ENCODE measurements at places on chromosomes 12 and 14. TPM values are rescaled to one million over a fixed set of nuclear protein-coding genes. Genes with fewer than 3 reads are reported as not detected.

GRCh38 chr12:5768581-5769196 is 176.4 kb downstream of the ANO2 start:
- H3K4me1 ChIP-seq = peaks cover 2% of the 10 kb centered on the region

GRCh38 chr12:67452119-67452805 is 183.1 kb downstream of the CAND1 start:
- peaks cover 2% of the 10 kb centered on the region for H3K27me3 ChIP-seq
- H3K27ac ChIP-seq = no peak overlapping the region
- H3K4me1 ChIP-seq = peaks cover 15% of the 10 kb centered on the region
- H3K36me3 ChIP-seq = no peaks in the 10 kb centered on the region
- no peak overlapping the region for H3K4me3 ChIP-seq
- no peak for DNase-seq

GRCh38 chr14:99929601-99930000 is 135.6 kb upstream of the EVL start:
- H3K4me3 ChIP-seq = no peak overlapping the region
- no peaks in the 10 kb centered on the region for H3K4me1 ChIP-seq
- no peak for DNase-seq
- H3K27me3 ChIP-seq = no peaks in the 10 kb centered on the region

- H3K27me3 ChIP-seq = no peaks in the 10 kb centered on the region
- H3K4me1 ChIP-seq = peaks cover 8% of the 10 kb centered on the region
- no peaks in the 10 kb centered on the region for H3K36me3 ChIP-seq
- no peak for DNase-seq
- peak overlapping the region; percentile 78 for H3K27ac ChIP-seq
- H3K4me3 ChIP-seq = no peak overlapping the region
These were observed 1.7 kb upstream of the ANKRD33 start for GRCh38 chr12:51886021-51886710.

- H3K27ac ChIP-seq = peak overlapping the region; percentile 47
- H3K36me3 ChIP-seq = no peaks in the 10 kb centered on the region
- DNase-seq = no peak
- no peaks in the 10 kb centered on the region for H3K27me3 ChIP-seq
- H3K4me1 ChIP-seq = peaks cover 14% of the 10 kb centered on the region
These were observed 349.9 kb downstream of the ETNK1 start for GRCh38 chr12:22974865-22975264.

- H3K4me3 ChIP-seq = no peak overlapping the region
- DNase-seq = no peak
- no peaks in the 10 kb centered on the region for H3K4me1 ChIP-seq
- no peak overlapping the region for H3K27ac ChIP-seq
- peaks cover 3% of the 10 kb centered on the region for H3K27me3 ChIP-seq
These were observed 42.2 kb upstream of the CRACR2A start for GRCh38 chr12:3795066-3795465.

DNA sequence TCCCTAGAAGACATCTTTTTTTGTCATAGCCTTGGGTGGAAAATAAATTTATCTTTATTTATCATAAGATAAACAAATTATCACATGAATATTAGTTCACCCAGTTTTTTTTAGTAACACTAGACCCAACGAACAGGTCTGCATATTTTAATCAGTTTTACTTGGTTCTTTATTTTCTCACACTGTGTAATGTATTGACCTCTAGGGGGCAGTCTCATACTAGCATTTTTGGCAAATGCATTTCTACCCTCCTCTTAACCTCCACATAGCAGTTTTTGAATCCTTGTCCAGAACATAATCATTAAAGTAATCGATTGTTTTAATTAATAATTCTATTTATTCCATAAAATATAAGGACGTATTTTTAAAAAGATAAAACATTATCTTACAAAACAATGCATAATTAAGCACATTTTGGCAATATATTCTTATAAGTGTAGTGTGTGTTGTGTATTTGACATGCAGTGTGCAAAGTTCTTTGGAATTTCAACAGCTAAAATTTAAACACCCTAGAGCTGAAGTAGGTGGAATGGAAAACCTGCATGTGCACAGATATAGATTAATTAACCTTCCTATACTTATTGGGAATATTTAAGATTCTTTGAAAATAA is 31.6 kb upstream of the PTPRQ start:
- H3K27ac ChIP-seq = no peak overlapping the region
- H3K4me1 ChIP-seq = peaks cover 6% of the 10 kb centered on the region
- DNase-seq = no peak
- no peaks in the 10 kb centered on the region for H3K36me3 ChIP-seq
- no peak overlapping the region for H3K4me3 ChIP-seq

GRCh38 chr12:113852264-113852663 is 113.9 kb downstream of the RBM19 start:
- no peak overlapping the region for H3K4me3 ChIP-seq
- no peak for DNase-seq
- H3K27me3 ChIP-seq = no peaks in the 10 kb centered on the region
- H3K27ac ChIP-seq = no peak overlapping the region
- H3K36me3 ChIP-seq = peaks cover 18% of the 10 kb centered on the region

DNA sequence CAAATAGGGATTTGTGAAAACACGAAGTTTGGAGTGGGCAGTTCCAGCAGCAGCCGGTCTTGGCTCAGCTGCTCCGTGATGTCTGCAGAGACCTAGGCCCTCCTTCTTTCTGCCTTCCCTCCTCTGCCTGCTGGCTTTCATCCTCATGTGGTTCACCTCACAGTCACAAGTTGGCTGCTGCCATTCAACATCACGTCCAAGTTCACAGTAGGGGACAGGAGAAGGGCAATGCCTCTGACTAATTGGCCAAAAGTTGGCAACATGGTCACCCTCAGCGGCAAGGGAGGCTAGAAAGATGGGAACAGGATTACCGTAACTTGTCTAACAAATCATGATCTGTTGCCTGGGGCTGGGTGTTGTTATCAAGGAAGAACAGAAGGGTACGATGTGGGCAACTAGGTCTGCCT is 7.8 kb upstream of the CACNA2D4 start:
- DNase-seq = no peak
- no peak overlapping the region for H3K4me3 ChIP-seq
- H3K27me3 ChIP-seq = peaks cover 43% of the 10 kb centered on the region
- H3K36me3 ChIP-seq = no peaks in the 10 kb centered on the region
- peaks cover 18% of the 10 kb centered on the region for H3K4me1 ChIP-seq

DNA sequence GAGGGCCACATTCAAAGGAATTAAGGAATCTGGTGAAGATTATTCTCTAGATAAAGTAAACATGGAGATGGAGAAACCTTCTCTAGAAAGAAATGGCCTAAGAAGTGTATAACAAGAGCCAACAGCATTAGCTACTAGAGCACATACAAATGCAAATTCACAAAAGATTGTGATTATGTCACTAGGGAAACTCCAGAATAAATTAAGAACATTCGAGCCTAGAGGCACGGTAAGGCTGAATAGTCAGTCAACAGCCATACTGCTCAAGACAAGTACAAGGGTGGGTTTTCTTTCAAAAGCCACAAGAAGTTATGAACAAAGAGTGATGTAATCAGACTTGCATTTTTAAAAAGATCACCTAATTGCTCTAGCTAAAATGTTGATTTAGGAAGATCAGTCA is 25.4 kb downstream of the PPP4R3A start:
- DNase-seq = no peak
- H3K27me3 ChIP-seq = no peaks in the 10 kb centered on the region
- H3K4me1 ChIP-seq = peaks cover 6% of the 10 kb centered on the region
- peaks cover 56% of the 10 kb centered on the region for H3K36me3 ChIP-seq
- H3K4me3 ChIP-seq = no peak overlapping the region

The ZNF10 gene
- total RNA-seq = 17.3 TPM

GRCh38 chr14:100782516-100783320 is 43.2 kb upstream of the MEG3 start:
- H3K27me3 ChIP-seq = peaks cover 17% of the 10 kb centered on the region
- no peaks in the 10 kb centered on the region for H3K36me3 ChIP-seq
- H3K27ac ChIP-seq = no peak overlapping the region
- no peak for DNase-seq
- H3K4me3 ChIP-seq = no peak overlapping the region

GRCh38 chr12:26872625-26873024 is 39.6 kb upstream of the ITPR2 start:
- H3K4me1 ChIP-seq = no peaks in the 10 kb centered on the region
- no peaks in the 10 kb centered on the region for H3K36me3 ChIP-seq
- H3K27ac ChIP-seq = no peak overlapping the region
- no peak for DNase-seq
- no peak overlapping the region for H3K4me3 ChIP-seq
- H3K27me3 ChIP-seq = peaks cover 27% of the 10 kb centered on the region

The HSPA2 gene
- total RNA-seq = 2.1 TPM

DNA sequence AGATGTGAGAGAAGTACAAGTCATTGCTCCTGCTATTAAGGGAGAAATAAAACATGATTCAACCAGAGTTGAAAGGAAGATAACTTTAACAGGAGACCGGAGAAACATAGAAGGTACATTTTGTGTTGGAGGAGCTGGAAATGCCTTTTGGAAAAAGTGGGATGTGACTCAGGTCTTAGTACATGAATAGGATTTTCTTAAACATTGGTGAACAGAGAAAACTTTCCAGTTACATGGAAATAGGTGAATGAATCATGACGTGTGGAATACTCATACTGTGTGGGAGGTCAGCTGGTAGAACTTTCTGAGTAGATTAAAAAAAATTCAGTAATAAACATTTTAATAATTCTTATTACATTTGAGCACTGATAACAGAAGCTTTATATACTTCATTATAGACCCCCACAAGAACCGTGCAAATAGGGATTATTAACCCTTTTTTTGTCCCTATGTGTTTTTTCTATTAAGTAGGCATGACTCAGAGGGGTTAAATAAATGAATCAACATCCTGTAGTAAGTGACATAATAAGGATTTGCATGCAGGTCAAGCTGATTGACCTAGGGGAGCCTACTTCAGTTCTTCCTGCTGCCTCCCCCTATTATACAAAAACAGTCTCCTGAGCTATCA is 710.5 kb downstream of the NOVA1 start:
- no peaks in the 10 kb centered on the region for H3K4me1 ChIP-seq
- DNase-seq = no peak
- H3K27me3 ChIP-seq = no peaks in the 10 kb centered on the region
- H3K36me3 ChIP-seq = no peaks in the 10 kb centered on the region

DNA sequence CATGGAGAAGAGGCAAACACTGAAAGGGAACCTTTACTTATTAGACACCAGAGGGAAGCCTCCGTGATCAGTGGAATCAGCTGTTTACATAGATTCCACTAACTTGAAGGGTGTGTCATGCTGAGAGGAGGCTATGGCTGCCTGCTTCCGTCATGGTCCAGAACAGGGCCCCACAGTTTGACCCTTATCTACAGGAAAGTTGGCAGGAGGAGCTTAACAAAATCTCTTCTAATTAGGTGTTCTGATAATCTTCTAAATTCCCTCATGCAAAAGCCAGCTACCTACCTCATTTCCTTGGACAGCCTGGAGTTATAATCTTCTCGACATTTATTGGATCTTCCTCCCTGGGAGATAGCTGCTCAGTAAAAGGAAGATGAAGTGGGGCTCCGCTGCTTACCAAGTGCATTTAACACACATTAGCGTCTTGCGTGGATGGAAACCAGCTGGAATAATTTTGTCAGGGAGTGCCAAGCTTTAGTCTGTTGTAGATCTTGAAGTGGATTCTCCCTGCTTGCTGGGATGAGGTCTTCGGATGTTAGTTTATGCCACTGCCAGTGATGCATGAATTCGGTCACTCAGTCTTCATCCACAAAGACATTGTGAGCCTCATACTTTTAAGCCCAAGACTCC is 171.0 kb downstream of the PAH start:
- no peaks in the 10 kb centered on the region for H3K4me1 ChIP-seq
- H3K27ac ChIP-seq = no peak overlapping the region
- H3K36me3 ChIP-seq = no peaks in the 10 kb centered on the region
- H3K27me3 ChIP-seq = peaks cover 16% of the 10 kb centered on the region
- H3K4me3 ChIP-seq = no peak overlapping the region

DNA sequence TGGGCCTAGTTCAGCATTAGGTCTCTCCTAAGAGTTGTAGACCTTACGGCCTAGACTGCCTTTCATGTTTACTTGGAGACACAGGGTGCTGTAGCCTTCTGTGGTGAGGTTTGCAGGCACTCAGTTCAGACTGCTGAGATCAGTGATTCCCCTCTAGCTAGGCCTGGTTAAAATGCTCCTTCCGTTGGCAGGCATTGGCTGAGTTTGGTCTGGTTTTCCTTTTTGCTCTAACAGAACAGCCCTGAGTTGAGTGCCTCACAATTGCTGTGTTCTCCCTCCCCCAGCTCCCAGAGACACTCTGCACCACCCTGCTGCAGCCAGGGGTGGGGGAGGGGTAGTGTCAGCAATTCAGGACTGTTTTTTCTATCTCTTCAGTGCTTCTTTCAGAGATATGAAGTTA is 178.9 kb upstream of the DYRK2 start:
- H3K4me3 ChIP-seq = no peak overlapping the region
- peaks cover 10% of the 10 kb centered on the region for H3K27me3 ChIP-seq
- peaks cover 2% of the 10 kb centered on the region for H3K4me1 ChIP-seq
- no peak overlapping the region for H3K27ac ChIP-seq
- H3K36me3 ChIP-seq = peaks cover 5% of the 10 kb centered on the region

- peaks cover 76% of the 10 kb centered on the region for H3K27me3 ChIP-seq
- H3K36me3 ChIP-seq = no peaks in the 10 kb centered on the region
- no peak for DNase-seq
- H3K4me1 ChIP-seq = peaks cover 7% of the 10 kb centered on the region
- no peak overlapping the region for H3K4me3 ChIP-seq
These were observed 4.9 kb downstream of the NKX2-1 start for GRCh38 chr14:36515105-36515593.

The KRT2 gene
- total RNA-seq = not detected

- DNase-seq = no peak
- no peaks in the 10 kb centered on the region for H3K36me3 ChIP-seq
- H3K27me3 ChIP-seq = no peaks in the 10 kb centered on the region
These were observed 193.1 kb upstream of the TBX3 start for GRCh38 chr12:114876968-114877680.

- DNase-seq = no peak
- H3K36me3 ChIP-seq = no peaks in the 10 kb centered on the region
- no peak overlapping the region for H3K4me3 ChIP-seq
- H3K27ac ChIP-seq = peak overlapping the region; percentile 40
These were observed 123.9 kb downstream of the BRMS1L start for GRCh38 chr14:35949920-35950513.

DNA sequence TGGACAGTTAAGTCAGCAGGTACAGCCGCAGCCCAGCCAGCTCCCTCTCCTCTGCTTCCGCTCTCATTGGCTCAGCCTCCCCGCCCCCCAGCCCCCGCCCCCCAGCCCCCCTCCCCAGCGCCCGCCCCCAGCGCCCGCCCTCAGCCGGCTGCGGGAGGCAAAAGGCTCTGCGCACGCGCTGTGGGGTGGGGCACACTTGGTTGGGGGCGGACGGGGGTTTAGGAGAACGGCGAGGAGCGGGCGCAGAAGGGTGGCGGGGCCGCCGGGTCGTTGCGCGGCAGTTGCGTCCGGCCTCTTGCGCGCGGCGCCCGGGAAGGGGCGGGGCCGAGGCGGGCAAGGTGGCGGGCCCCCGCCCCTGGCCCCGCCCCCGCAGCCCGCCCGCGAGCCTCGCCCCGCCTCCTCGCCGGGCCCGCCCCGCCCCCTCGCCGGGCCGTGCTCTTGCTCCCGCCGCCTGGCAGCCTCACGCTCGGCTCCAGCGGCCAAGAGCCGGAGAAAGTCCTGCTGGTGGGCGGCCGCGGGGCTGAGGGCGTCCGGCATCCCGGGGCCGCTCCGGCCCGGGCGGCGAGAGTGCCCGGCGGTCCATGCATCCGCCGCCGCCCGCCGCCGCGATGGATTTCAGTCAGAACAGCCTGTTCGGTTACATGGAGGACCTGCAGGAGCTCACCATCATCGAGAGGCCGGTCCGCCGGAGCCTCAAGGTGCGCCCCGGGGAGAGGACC is at the start of gene PPP4R4:
Gene PPP4R4 (plus strand): TSS at position 438 of the 719 bp plus-strand sequence. CDS start 144 bp downstream, at position 582.
- H3K27ac ChIP-seq = no peak within 1 kb of the TSS
- DNase-seq = peak; percentile 92
- no peaks in the 10 kb centered on the region for H3K36me3 ChIP-seq
- H3K27me3 ChIP-seq = peaks cover 69% of the 10 kb centered on the region
- peak within 1 kb of the TSS; percentile 68 for H3K4me3 ChIP-seq
- peaks cover 12% of the 10 kb centered on the region for H3K4me1 ChIP-seq

- no peak overlapping the region for H3K4me3 ChIP-seq
- no peak for DNase-seq
- H3K36me3 ChIP-seq = no peaks in the 10 kb centered on the region
- no peak overlapping the region for H3K27ac ChIP-seq
These were observed 52.5 kb downstream of the C12orf75 start for GRCh38 chr12:105382771-105383622.

Measured in osteocyte (in vitro differentiated cells).